Activated naive CD4-positive, alpha-beta T cell treated with Interleukin-2 at 50 U/mL for 16 hours (primary cell): ENCODE measurements at places on chromosomes 6 and 20.
A peak's percentile ranks its signal among the peaks of the same experiment; 100 is the strongest.

GRCh38 chr6:87291883-87292282 lies 30.5 kb upstream of the SMIM8 start:
- no peak for DNase-seq

DNA sequence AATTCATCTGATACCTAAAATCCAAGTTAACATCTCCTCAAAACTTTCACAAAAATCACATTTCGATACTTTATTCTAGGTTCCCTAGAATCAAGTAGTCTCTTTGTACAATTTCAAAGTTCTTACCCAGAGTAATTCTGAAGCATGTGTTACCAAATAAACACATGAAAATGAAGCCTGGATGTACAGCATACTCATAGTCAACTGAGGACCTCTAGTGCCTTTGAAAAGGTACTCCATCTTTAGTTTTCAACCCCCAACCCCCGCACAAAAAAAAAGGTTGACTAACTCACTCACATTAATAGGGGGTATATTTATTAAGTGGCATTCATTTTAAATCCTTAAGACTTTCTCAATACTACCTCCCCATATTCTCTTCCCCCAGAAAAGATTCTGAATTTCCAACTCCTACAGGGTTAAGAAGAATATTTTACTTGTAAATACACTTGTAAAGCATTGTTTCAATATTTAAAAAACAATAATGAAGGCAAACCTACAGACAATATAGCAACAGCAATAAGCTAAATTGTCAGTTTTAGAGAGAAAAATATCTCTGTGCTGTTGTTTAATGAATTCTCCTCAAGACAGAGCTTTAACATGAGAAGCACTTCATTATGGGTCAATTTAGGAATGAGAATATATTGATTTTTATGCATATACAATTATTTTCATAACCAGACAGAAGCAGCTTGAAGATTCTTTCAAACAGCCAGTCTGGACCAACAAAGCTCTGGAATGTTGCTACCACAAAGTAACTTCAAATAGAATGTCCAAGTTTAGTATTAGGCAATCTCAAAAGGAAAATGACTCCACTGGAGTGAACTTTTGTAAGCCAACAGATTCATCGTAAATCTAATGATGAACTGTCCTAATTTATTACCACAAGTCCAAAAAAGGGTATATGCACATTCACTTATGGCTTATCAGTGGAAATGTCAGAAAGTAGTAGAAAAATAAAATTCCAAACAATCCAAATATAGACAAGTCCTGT lies 3.3 kb downstream of the PLN start:
- no peak for DNase-seq

GRCh38 chr6:55916188-55916587 lies 40.8 kb upstream of the BMP5 start:
- DNase-seq, result no peak

- DNase-seq, result no peak
These were observed 5.4 kb downstream of the DUSP22 start for GRCh38 chr6:297571-298232.

GRCh38 chr6:34237316-34237721 lies 646 bp downstream of the HMGA1 start:
- DNase-seq, result peak; percentile 44

DNA sequence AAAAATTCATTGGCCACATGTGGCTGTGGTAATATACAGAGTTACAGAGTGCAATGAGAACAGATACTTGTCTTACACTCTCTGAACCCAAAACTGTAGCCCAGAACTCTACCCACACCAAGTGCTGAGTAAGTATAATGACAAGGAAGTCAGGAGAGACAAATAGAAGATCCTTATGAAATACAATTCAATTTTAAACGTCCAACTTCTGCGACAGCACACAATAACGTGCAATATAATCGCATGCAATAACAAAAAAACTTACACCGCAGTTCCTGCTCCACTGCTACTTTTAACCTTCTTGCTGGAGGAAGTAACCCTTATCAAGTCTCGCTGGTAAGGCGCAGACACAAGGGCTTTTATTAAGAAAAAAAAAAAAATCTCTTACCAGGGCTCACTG lies 881 bp downstream of the SFT2D1 start:
- no peak for DNase-seq
